Activated CD4-positive, alpha-beta T cell treated with anti-CD3 and anti-CD28 coated beads, Interleukin-2, amount 10 ng/mL, durations not matched to agents 7 days and 5 days (primary cell): ENCODE measurements at places on chromosomes 3 and 15. TPM values are rescaled to one million over a fixed set of nuclear protein-coding genes. Genes with fewer than 3 reads are reported as not detected.

RTP3 gene
- not detected for total RNA-seq

TGM4 gene
- not detected for total RNA-seq

GRCh38 chr15:38994310-38994709, 429.7 kb upstream of the RASGRP1 start:
- peaks cover 29% of the 10 kb centered on the region for H3K27me3 ChIP-seq
- no peak for DNase-seq
- no peaks in the 10 kb centered on the region for H3K4me1 ChIP-seq
- H3K4me3 ChIP-seq, result no peak overlapping the region
- H3K27ac ChIP-seq, result no peak overlapping the region

LRRC31 gene
- not detected for total RNA-seq

PDCD10 gene
- 82.9 TPM for total RNA-seq

DNA sequence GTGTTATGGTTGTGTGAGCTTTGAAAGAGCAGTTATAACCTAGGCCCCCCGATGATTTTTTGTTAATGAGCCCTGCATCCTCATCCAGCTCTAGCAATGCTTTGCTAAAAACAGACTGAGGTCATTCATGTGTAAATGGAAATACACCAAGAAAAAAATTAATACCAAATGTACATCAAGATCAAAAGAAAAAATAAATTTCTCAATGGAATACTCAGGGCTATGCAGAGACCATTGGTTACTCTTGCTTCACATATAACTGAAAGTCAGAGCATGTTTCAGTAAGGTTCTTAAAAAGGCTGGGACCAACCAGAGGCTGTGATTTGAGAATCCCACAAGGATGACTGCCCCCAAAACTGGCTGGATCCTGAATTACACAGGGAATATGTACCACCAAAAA, 48.0 kb downstream of the ARHGAP31 start:
- H3K27ac ChIP-seq, result no peak overlapping the region
- no peak for DNase-seq
- H3K4me3 ChIP-seq, result no peak overlapping the region

DNA sequence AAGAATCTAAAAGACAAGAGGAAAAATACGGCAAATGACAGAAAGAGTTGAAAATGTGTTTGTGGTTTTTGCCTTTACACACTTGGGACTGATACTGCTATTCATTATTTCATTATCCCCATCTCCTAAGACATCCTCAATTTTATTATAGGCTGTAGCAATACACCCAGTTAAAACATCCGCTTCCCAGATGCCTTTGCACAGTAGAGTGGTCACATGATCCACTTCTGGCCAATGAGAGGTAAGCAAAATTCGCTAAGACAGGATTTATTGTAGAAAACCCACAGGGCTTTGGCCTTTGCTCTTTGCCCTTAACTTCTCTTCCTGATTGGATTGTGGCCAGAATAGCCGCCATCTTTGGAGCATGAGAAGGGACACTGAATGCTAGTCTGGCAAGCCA, 53.2 kb upstream of the BOC start:
- H3K4me3 ChIP-seq, result no peak overlapping the region
- no peaks in the 10 kb centered on the region for H3K36me3 ChIP-seq
- no peak for DNase-seq
- no peak overlapping the region for H3K27ac ChIP-seq
- no peaks in the 10 kb centered on the region for H3K4me1 ChIP-seq

DNA sequence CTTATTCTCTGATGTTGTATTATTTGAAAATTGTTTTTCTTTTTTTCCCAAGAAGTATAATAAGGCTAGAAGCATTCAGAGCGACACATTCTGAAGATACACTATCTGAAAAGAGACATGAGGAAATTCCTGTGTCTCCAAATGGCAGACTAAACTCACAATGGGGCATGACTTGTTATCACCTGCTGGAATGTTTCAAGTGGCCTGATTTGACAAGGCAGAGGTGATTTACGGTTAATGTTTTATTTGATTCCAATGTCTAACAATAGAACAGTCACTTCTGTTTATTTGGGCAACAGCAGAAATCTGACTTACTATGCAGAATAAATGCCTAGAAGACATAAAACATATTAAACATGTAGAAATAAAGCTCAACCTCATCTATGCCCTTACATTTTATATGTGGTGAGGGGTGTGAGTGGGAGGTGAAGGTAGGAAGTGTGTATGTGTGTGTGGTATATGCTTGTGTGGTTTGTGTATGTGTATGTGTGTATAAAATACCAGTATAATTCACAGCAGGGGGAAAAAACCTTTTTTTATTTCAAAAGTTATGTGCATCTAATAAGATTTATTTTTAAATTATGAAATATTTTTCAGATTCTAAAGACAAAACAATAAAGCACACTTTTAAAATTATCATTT, 1051.7 kb downstream of the ROBO2 start:
- H3K4me1 ChIP-seq, result no peaks in the 10 kb centered on the region
- no peaks in the 10 kb centered on the region for H3K36me3 ChIP-seq
- no peak overlapping the region for H3K4me3 ChIP-seq
- no peak overlapping the region for H3K27ac ChIP-seq

DNA sequence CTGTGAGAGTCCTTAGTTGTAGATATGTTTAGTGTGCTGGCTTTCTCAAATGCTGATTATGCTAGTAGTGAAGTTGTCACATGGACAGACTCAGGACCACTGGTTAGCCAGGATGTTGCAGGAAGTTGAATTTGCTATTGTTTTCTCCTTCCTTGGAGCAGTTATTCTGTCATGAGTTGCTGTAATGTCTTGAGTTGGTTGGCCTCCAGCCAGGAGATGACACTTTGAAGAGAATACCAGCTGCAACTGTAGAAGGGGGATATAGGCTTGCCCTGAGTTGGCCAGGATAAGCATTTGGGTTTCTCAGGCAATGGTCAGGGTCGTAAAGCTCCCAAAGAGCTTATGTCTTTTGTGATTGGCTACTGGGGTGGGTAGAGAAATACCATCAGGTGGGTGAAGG, 206.7 kb downstream of the ZNF621 start:
- no peak overlapping the region for H3K27ac ChIP-seq
- DNase-seq, result no peak
- H3K4me3 ChIP-seq, result no peak overlapping the region
- peaks cover 8% of the 10 kb centered on the region for H3K27me3 ChIP-seq
- H3K4me1 ChIP-seq, result no peaks in the 10 kb centered on the region

CELF6 gene
- 1.2 TPM for total RNA-seq

GRCh38 chr15:63729115-63729884, 104.4 kb downstream of the HERC1 start:
- H3K4me1 ChIP-seq, result peaks cover 30% of the 10 kb centered on the region
- no peak overlapping the region for H3K4me3 ChIP-seq
- H3K36me3 ChIP-seq, result peaks cover 62% of the 10 kb centered on the region

DNA sequence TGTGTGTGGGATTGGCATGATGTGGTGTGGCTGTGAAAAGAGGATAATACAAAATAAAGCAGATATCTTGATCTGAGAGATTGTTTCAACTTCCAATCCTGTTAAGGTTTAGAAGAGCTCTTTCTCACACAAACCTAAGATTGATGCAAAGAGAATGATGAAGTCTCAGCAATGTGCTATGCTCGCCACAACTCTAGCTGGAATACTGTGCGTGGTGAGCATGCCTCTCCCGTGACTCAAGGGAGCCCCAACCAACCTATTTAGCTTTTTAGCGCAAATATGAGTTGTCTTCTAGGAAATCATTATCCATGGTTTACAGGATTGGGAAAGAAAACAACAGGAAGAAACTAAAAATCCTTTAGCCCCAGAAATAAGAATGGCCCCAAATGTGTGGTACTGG, 28.5 kb downstream of the BTLA start:
- peak overlapping the region; percentile 50 for H3K27ac ChIP-seq
- no peak for DNase-seq
- H3K4me3 ChIP-seq, result no peak overlapping the region
- no peaks in the 10 kb centered on the region for H3K27me3 ChIP-seq
- peaks cover 87% of the 10 kb centered on the region for H3K36me3 ChIP-seq

SELENOS gene
- 29.1 TPM for total RNA-seq

GRCh38 chr3:14199641-14200040, 21.0 kb downstream of the LSM3 start:
- no peak for DNase-seq
- H3K4me3 ChIP-seq, result no peak overlapping the region

- H3K27ac ChIP-seq, result no peak overlapping the region
- no peaks in the 10 kb centered on the region for H3K27me3 ChIP-seq
- H3K4me3 ChIP-seq, result no peak overlapping the region
- no peaks in the 10 kb centered on the region for H3K36me3 ChIP-seq
Measured at GRCh38 chr3:146350852-146351251, 99.9 kb upstream of the PLSCR4 start.

MGLL gene
- total RNA-seq, result 0.25 TPM

PTH1R gene
- total RNA-seq, result not detected

DNA sequence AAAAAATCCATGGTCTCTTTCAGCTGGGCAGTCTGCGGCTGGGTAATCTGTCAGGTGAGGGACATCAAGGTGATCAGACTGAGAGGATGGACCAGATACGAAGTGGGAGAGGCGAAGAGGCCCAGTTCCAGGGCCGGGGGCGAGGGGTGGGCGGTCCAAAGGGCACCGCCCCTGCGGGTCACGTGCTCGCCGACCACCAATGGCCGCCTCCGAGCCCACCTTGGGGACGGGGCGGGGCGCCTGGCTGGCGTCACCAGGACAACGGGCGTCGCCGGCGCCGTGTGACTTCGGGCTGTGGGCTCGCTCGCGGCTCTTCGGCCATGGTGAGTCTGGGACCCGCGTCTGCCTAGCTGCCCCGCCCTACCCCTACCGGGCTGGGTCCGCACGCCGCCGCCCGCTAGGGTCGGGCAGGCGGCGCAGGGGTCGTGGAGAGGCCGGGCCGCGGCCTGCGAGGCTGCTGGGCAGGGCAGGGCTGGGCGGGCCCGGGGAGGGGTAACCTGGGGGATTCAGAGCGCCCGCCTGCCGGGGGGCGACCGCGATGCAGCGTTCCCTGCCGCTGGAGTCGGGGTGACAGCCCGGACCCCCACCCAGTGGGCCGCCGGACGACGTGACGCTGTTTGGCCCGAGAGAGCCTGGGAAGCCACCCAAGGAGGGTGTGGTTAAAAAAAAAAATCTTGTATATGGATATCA, at the start of gene FBXL2:
Gene FBXL2, plus strand, starts transcription at position 250 of the 690 bp plus-strand sequence. Its CDS starts 71 bp downstream, at position 321.
- H3K36me3 ChIP-seq, result no peaks in the 10 kb centered on the region
- no peak within 1 kb of the TSS for H3K27ac ChIP-seq
- peak within 1 kb of the TSS; percentile 49 for H3K4me3 ChIP-seq
- H3K4me1 ChIP-seq, result no peaks in the 10 kb centered on the region

DNA sequence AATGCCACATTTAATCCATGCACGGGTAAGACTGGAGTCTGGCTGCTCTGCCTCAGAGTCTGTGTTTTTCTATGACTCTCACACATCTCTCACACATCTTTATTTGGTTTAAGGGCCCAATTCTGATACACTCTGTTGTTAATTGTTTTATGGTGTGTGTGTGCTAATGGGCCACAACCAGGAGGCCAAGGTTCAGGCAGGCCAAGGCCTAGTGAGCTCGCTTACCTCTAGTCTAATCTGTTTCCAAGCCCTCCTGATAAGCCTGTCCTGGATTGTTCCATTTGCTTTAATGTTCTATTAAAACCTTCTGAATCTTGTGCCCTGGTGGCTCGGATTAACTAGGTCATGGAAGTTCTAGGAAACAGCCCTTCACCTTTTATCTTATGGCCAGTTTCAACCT, 445.4 kb upstream of the DPH6 start:
- no peak overlapping the region for H3K27ac ChIP-seq
- no peaks in the 10 kb centered on the region for H3K4me1 ChIP-seq
- no peaks in the 10 kb centered on the region for H3K27me3 ChIP-seq
- no peak overlapping the region for H3K4me3 ChIP-seq
- DNase-seq, result no peak

DNA sequence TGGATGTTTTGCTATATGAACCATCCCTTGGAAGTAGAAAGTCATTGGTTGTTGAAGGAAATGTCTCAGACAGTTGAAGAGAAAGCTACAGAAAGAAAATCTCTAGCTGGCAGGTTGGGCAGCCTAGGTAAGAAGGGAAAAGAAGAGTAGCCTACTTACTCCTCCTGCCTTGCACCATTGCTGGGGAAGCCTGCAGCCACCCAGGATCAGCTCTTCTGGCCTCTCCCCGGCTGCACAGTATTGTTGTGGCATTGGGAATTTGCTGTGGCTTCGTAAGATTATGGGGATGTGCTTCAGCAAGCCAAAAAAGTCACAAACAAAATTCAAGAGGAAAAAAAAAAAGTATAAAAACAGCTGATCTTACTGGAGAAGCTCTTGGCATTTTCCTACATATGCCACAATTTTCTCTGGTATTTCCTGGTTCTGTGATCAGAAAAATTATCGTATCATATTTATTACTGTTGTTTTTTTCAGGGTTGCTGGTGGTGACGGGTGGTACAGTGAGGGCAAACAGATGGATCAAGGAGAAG, 154.2 kb downstream of the TIGIT start:
- DNase-seq, result no peak
- H3K4me1 ChIP-seq, result no peaks in the 10 kb centered on the region
- H3K27ac ChIP-seq, result no peak overlapping the region
- H3K4me3 ChIP-seq, result no peak overlapping the region
- no peaks in the 10 kb centered on the region for H3K36me3 ChIP-seq

- no peak overlapping the region for H3K4me3 ChIP-seq
- no peaks in the 10 kb centered on the region for H3K4me1 ChIP-seq
- no peak overlapping the region for H3K27ac ChIP-seq
- DNase-seq, result no peak
- no peaks in the 10 kb centered on the region for H3K27me3 ChIP-seq
Measured at GRCh38 chr3:175957427-175957826, 1098.3 kb downstream of the NAALADL2 start.

- no peak overlapping the region for H3K4me3 ChIP-seq
- DNase-seq, result no peak
- H3K27me3 ChIP-seq, result peaks cover 8% of the 10 kb centered on the region
- no peaks in the 10 kb centered on the region for H3K4me1 ChIP-seq
Measured at GRCh38 chr3:105327662-105328337, 38.9 kb upstream of the ALCAM start.

DNA sequence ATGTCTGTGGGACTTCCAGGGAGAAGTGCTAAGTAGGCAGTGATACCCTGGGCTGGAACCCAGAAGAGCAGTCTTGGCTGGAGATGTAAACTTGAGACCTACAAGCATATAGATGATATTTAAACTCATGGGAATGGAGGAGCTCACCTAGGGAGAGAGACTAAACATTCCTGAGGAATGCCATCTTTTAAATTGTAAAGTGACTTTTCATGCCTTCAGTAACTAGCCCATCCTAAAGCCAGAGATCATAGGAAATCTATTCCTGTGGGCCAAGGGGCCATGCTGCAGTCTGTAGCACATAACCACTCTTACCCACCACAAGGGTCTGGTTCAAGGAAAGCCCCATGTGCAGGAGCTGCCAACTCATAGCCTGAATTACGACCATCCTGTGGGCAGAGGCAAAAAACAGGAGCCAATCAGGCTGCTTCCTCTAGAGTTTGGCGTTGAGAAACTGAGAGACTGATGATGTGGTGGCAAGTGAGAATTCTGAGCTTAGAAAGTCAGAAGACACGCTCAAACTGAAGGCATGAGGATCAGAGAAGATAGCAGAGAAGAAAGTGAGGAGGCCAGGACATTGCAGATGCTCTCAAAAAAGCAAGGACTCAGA, 37.5 kb downstream of the CTDSPL start:
- H3K4me1 ChIP-seq, result peaks cover 40% of the 10 kb centered on the region
- no peaks in the 10 kb centered on the region for H3K36me3 ChIP-seq
- no peak overlapping the region for H3K4me3 ChIP-seq
- DNase-seq, result no peak

CDC25A gene
- 23.4 TPM for total RNA-seq

GRCh38 chr15:92833106-92833433, 67.1 kb upstream of the CHD2 start:
- peak overlapping the region; percentile 95 for H3K27ac ChIP-seq
- DNase-seq, result peak; percentile 27
- H3K27me3 ChIP-seq, result no peaks in the 10 kb centered on the region
- H3K4me3 ChIP-seq, result peak overlapping the region; percentile 75
- peaks cover 4% of the 10 kb centered on the region for H3K36me3 ChIP-seq

GRCh38 chr3:179410331-179410730, 40.9 kb downstream of the GNB4 start:
- no peak for DNase-seq
- no peaks in the 10 kb centered on the region for H3K36me3 ChIP-seq
- no peaks in the 10 kb centered on the region for H3K4me1 ChIP-seq
- H3K27ac ChIP-seq, result no peak overlapping the region
